ENCODE measurements at places on chromosomes 12 and 14. TPM values are rescaled to one million over a fixed set of nuclear protein-coding genes. Genes with fewer than 3 reads are reported as not detected.

DNA sequence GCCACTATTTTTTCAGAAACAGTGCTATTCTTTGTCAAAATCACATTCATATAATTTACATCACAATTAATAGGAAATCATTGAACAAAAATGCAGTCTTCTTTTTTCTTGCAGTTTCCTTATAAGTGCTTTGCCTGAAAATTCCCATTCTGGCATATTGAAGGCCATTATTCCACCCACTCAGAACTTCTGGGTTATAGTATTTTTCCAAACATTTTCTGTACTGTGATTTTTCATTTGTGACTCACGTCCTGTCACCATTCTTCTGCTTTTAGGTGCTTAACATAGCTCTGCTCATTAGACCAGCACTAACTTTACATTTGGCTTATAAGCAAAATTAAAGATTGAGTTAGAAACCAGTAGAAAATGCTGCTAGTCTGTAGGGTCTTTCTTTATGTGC lies 241.0 kb upstream of the NPAS3 start:
- no peak overlapping the region for H3K4me3 ChIP-seq
- no peaks in the 10 kb centered on the region for H3K27me3 ChIP-seq
- H3K4me1 ChIP-seq, result peaks cover 2% of the 10 kb centered on the region
- H3K27ac ChIP-seq, result no peak overlapping the region
- no peaks in the 10 kb centered on the region for H3K36me3 ChIP-seq

GRCh38 chr12:47190905-47191304 lies 111.1 kb upstream of the AMIGO2 start:
- DNase-seq, result no peak
- H3K36me3 ChIP-seq, result peaks cover 33% of the 10 kb centered on the region
- H3K4me3 ChIP-seq, result no peak overlapping the region
- H3K27me3 ChIP-seq, result no peaks in the 10 kb centered on the region
- peak overlapping the region; percentile 89 for H3K27ac ChIP-seq

Gene ULK1
- total RNA-seq, result 11.4 TPM

GRCh38 chr12:124568431-124569374 lies 1.3 kb upstream of the NCOR2 start:
- H3K36me3 ChIP-seq, result no peaks in the 10 kb centered on the region
- H3K4me3 ChIP-seq, result peak overlapping the region; percentile 72
- peak; percentile 61 for DNase-seq
- H3K27me3 ChIP-seq, result no peaks in the 10 kb centered on the region

- no peak for DNase-seq
- H3K27ac ChIP-seq, result no peak overlapping the region
- no peak overlapping the region for H3K4me3 ChIP-seq
- no peaks in the 10 kb centered on the region for H3K27me3 ChIP-seq
- no peaks in the 10 kb centered on the region for H3K4me1 ChIP-seq
Observed at GRCh38 chr14:97395068-97395467, 597.9 kb downstream of the VRK1 start.

DNA sequence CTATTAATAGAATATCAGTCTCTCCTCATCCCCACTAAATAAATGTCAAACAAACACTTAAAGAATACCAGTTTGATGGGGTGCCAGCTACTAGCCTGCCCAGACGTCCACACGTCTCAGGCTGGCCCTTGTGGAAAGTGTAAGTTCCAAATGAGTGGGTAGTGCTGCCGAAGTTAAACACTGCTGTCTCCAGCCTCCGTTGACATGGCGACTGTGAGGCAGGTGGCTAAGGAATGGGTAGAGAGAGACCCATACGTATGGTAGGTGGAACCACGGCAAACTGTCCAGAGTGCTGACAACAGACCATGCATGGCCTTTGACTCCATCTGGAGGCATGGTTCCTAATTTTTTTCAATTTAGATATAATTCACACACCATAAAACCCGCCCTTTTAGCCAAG lies 37.9 kb downstream of the PITPNM2 start:
- DNase-seq, result no peak
- H3K4me1 ChIP-seq, result peaks cover 51% of the 10 kb centered on the region
- H3K36me3 ChIP-seq, result peaks cover 13% of the 10 kb centered on the region
- no peak overlapping the region for H3K27ac ChIP-seq
- no peak overlapping the region for H3K4me3 ChIP-seq

GRCh38 chr12:15966426-15966825 lies 55.3 kb downstream of the DERA start:
- no peaks in the 10 kb centered on the region for H3K4me1 ChIP-seq
- H3K27ac ChIP-seq, result no peak overlapping the region
- H3K27me3 ChIP-seq, result no peaks in the 10 kb centered on the region
- H3K4me3 ChIP-seq, result no peak overlapping the region
- H3K36me3 ChIP-seq, result peaks cover 9% of the 10 kb centered on the region

Gene FBXO33
- total RNA-seq, result 21.8 TPM

DNA sequence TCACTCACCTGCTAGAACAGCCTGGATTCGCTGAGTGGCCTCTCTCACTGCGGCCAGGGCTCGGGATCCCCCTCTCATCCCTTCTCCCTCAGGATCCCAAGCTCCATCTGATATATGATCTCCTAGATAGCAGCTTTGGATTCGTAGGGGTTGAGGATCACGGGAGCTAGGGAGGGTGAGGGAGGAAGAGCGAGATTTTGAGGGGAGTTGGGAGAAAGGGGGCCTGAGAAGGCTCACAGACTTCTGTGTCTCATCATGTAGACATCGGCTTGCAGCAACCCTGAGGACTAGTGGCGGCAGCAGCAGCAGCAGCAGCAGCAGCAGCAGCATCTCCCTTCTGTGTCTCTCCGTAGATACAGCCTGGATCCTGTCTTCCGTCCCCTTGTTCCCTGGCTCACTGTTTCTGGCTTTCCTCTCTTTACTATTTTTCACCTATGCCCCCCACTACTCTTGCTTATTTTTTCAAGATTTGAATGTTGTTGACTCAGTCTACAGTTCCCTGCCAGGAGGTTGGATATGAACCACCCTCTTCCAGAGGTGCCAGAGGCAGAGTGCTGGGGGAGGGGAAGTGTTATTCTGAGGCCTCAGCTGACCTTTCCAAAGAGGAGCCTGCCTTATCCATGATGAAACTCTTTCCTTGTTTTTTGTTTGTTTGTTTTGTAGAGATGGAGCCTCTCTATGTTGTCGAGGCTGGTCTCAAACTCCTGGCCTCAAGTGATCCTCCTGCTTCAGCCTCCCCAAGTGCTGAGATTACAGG lies at the start of gene CIROP:
CIROP (minus strand) TSS at position 399 of the 757 bp plus-strand sequence; CDS start at position 330, 69 bp downstream.
- H3K4me3 ChIP-seq, result no peak within 1 kb of the TSS
- H3K36me3 ChIP-seq, result no peaks in the 10 kb centered on the region
- H3K27me3 ChIP-seq, result no peaks in the 10 kb centered on the region
- no peak within 1 kb of the TSS for H3K27ac ChIP-seq
- DNase-seq, result no peak
- H3K4me1 ChIP-seq, result no peaks in the 10 kb centered on the region

DNA sequence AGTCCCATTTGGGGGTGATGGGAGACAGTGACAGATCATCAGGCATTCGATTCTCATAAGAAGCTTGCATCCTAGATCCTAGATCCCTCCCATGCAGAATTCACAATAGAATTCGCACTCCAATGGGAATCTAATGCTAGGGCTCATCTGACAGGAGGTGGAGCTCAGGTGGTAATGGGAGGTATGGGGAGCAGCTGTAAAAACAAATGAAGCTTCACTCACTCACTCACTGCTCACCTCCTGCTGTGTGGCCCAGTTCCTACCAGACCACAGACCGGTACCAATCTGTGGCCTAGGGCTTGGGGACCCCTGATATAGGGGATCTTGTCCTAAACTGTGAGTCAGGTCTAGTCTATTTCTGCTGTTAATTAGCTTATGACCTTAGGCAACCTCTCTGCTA lies 40.1 kb upstream of the EPS8 start:
- H3K27me3 ChIP-seq, result peaks cover 7% of the 10 kb centered on the region
- no peaks in the 10 kb centered on the region for H3K36me3 ChIP-seq
- H3K27ac ChIP-seq, result no peak overlapping the region
- no peaks in the 10 kb centered on the region for H3K4me1 ChIP-seq
- no peak overlapping the region for H3K4me3 ChIP-seq

DNA sequence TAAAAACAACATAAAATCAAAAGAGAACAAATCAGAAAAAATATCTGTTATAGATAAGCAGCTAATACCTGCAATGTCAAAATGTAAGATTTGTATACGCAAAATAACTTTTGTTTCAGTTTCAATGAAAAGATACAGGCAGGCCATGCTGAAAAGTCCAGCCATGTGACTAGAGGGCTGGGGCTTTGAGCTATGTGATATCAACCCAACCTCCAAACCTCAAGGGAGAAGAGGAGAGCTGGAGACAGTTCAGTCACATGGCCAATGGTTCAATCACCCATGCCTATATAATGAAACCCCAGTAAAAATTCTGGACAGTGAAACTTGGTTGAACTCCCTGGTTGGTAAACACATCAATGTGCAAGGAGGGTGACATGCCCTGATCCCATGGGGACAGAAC lies 5.3 kb downstream of the COX16 start:
- no peak overlapping the region for H3K27ac ChIP-seq
- H3K27me3 ChIP-seq, result no peaks in the 10 kb centered on the region
- DNase-seq, result no peak
- peaks cover 27% of the 10 kb centered on the region for H3K36me3 ChIP-seq
- peaks cover 27% of the 10 kb centered on the region for H3K4me1 ChIP-seq
- H3K4me3 ChIP-seq, result no peak overlapping the region

- no peak overlapping the region for H3K4me3 ChIP-seq
- no peaks in the 10 kb centered on the region for H3K4me1 ChIP-seq
- H3K27ac ChIP-seq, result no peak overlapping the region
- DNase-seq, result no peak
- H3K27me3 ChIP-seq, result no peaks in the 10 kb centered on the region
Observed at GRCh38 chr12:7212678-7213077, 23.2 kb downstream of the PEX5 start.

Gene OR10P1
- not detected for total RNA-seq

DNA sequence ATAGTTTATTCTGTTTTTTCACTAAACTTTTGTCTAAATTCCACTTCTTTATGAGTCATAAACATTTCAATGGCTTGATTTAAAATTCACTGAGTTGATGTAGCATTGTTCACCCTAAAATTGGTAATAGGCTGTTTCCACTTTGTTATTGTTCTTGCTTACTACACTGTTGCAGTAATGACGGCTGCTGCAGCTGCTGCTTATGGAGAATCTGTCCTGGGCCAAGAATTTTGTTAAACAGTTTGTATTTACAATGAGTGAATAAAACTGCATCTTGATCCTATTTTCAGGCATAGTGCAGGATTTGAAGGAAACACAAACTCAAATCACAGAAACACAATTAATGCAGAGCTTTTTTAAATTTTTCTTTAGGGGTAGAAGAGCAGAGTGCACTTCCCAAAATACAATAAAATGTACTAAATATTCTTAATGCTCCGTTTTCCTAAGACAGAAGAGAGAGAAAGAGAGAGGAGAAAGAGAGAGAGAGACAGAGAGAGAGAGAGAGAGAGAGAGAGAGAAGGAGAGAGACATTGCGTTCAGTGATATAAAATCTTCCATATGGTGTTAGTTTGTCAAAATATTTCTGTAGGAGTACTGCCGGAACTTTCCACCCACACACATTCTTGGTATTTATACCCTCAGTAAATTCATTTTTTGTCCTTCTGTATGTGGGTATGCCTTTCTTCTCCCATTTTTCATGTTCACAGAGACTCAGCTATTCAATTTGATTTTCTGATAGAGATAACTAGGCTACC lies 266.4 kb downstream of the LRFN5 start:
- no peaks in the 10 kb centered on the region for H3K27me3 ChIP-seq
- H3K4me1 ChIP-seq, result no peaks in the 10 kb centered on the region
- H3K36me3 ChIP-seq, result no peaks in the 10 kb centered on the region
- no peak overlapping the region for H3K4me3 ChIP-seq

Gene BICDL1
- 62.7 TPM for total RNA-seq

DNA sequence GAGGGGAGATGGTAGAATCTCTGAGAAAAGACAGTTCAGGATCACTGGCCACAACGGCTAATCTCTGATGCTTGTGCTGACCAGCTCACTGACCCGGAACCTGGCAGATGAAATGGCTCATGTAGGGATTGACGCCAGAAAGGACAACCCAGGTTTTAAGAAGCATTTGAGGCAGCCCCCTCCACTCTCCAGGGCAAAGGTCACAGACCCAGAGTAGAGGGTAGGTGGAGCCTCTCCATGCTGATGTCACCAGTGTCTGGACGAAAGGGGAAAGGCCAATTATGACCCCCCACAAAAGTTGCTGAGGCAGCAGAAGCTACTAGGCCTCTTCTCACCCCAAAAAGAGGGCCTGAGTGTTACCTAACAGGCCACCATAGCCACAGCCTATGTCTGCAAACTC lies 1.2 kb downstream of the METTL1 start:
- H3K4me3 ChIP-seq, result peak overlapping the region; percentile 97
- peak overlapping the region; percentile 59 for H3K27ac ChIP-seq
- peaks cover 7% of the 10 kb centered on the region for H3K27me3 ChIP-seq
- no peak for DNase-seq

Measured in activated naive CD8-positive, alpha-beta T cell treated with anti-CD3 and anti-CD28 coated beads for 36 hours (primary cell).